ENCODE measurements at places on chromosomes 2 and 18. TPM values are rescaled to one million over a fixed set of nuclear protein-coding genes. Genes with fewer than 3 reads are reported as not detected.

DNA sequence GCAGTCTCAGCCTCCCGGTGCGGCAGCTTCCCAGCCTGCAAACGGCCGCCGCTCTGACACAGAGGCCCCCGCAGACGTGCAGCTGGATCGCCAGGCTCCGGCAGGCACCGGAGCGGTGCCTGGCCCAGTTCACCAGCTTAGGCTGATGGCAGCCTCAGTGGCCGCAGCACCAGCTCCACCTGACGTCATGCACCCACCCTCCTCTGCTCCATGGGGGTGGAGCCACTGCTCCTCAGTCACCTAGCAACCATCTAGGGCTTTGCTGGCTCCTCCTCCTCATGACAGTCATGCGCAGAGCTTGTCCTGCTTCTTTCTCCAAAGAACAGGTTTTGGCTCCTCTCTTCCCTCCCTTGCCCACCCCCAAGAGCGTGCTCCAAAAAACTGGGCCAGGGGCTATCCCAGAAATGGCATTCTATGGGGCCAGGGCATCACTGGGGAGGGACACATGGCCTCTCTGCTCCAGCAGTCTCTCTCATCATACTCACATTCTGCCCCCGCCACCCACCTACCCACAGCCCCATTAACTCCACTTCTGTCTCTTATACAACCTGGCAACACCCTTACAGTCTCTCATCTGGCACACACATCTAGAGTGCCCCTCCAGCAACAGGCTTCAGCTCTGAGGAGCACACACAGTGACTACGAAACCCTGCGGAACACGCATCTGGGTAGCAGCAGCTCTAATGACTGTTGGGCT lies 5.5 kb downstream of the DCTN1 start:
- peak; percentile 82 for DNase-seq

DNA sequence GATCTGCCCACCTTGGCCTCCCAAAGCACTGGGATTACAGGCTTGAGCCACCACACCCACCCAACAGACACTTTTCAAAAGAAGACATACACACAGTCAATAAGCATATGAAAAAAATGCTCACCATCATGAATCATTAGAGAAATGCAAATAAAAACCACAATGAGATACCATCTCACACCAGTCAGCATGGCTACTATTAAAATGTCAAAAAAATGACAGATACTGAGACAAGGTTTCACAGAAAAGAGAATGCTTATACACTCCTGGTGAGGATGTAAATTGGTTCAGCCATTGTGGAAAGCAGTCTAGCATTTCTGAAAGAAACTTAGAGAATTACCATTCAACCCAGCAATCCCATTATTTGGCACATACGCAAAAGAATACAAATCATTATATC lies 1947.2 kb downstream of the SUCLG1 start:
- no peak for DNase-seq

Gene NPPC
- total RNA-seq: 16.1 TPM

GRCh38 chr2:58862244-58862643 lies 621.1 kb upstream of the FANCL start:
- no peak for DNase-seq

Gene PDCD1
- 1.2 TPM for total RNA-seq

DNA sequence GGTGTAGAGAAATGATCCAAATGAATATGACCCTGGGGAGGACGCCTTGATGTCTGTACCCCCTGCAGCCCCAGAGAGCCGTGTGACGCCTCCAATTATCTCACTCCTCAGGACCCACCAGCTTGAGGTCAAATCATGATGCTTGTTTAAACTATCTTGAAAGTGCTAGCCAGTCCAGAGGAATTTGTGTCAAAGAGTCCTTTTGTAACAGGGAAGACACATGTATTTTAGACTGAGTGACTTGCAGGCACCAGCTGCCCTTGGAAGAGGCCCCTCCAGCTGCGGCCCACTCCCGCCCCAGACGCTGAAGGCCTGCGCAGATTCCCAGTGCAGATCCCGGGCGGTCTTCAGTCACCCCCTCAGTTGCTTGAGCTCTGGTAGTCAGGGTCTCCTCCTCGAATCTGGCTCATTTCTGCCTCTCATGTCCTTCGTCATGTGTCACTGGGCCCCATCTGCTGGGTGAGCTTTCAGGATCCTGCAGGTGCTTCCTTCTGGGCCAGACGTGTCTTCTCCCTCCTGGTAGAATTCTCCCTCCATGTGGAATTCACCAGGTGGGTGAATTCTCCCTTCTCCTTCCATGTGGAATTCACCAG lies 77.4 kb downstream of the RNF144A start:
- no peak for DNase-seq

Gene GALNT5
- total RNA-seq: 0.30 TPM

- no peak for DNase-seq
These were observed 118.6 kb downstream of the ANKRD44 start for GRCh38 chr2:197191940-197192322.

DNA sequence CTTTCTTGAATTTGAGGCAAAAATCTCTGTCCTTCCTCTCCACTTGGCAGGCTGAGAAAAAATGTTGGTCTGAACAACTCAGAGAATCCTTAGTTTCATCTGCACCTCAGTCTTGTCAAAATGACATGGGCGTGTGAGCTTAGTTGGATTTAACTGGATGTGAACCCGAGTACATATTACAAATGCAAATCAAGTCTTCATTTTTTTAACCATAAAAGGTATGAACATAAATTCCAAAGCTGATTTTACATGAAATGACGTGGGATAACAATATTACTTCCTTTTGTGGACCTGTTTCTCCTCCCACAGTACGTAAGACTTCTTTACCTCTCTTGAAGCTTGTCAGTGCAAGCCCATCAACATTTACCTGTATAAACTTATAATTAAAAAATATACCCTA lies 32.6 kb upstream of the RND3 start:
- no peak for DNase-seq

Gene CDK15
- 0.35 TPM for total RNA-seq

DNA sequence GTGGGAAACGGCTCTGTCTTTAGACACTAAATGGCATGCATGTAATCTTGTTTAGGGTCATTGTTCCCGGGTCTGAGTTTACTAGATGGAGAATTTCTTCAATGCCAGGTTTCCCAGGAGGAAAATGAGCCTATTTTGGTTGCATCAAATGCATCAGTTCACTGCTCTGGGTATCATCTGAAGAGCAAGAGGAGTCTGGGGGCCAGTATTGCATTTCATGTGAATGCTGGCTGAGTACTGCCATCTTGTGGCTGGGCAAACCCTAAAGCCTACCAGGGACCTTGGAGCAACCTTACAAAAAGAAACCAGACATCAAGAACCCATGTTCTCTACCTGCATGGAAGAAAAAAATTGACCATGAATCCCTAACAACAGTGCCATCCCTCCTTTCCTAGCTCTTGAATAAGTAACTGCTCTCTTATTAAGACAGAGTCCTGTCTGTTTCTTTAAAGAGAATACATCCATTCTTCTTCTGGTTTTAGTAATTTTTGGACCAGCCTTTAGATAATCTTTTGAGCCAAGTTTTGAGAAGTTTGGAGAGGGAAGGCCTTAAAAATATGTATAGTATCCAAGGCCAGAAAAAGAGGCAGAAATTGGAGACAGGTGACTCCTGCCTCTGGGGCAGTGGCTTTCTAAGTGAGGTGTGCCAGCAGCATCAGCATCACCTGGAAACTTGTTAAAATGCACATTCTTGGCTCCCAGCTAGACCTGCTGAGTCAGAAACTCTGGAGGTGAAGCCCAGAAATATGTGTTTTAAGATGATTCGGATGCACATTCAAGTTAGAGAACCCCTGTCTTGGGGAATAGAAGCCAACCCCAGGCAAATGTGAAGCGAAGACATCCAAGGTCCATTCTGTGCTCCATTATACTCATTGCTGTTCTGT lies 261.0 kb upstream of the CXCR4 start:
- DNase-seq: no peak

- DNase-seq: no peak
These were observed 29.7 kb downstream of the IKZF2 start for GRCh38 chr2:213121690-213122089.

Gene C2orf66
- not detected for total RNA-seq

- DNase-seq: no peak
These were observed 85.0 kb downstream of the TRIP12 start for GRCh38 chr2:229836847-229837246.

Gene TUBA3E
- total RNA-seq: 80.0 TPM

GRCh38 chr2:59538398-59538911 lies 1015.0 kb downstream of the BCL11A start:
- DNase-seq: no peak

DNA sequence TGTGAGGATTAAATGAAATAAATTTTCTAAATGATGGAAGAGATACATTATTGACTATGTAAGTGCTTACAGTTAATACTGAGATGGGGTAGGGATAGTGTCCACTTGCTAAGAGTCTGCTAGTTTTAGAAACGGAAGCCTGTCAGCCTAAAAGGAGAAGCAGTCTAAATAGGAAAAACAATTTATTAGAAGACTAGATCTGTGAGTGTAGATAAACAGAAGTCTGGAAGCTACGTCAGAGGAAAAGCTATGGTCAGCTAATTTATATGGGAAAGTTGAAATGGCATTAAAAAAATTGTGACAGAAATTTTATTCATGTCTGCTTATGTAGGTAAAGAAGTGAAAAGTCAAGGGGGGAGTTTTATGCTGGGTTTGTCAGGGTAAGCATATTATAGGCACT lies 1338.4 kb upstream of the CHAC2 start:
- DNase-seq: no peak

DNA sequence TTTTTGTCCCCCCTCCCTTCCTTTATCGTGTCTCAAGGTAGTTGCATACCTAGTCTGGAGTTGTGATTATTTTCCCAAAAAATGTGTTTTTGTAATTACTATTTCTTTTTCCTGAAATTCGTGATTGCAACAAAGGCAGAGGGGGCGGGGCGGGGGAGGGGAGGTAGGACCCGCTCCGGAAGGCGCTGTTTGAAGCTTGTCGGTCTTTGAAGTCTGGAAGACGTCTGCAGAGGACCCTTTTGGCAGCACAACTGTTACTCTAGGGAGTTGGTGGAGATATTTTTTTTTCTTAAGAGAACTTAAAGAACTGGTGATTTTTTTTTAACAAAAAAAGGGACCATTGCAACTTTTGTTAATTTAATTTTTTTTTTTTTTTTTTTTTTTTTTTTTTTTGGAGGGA lies 2.1 kb downstream of the SOX11 start:
- no peak for DNase-seq

GRCh38 chr2:71822463-71822862 lies 325.2 kb downstream of the CYP26B1 start:
- DNase-seq: no peak

Gene RAD51AP2
- total RNA-seq: 0.11 TPM

DNA sequence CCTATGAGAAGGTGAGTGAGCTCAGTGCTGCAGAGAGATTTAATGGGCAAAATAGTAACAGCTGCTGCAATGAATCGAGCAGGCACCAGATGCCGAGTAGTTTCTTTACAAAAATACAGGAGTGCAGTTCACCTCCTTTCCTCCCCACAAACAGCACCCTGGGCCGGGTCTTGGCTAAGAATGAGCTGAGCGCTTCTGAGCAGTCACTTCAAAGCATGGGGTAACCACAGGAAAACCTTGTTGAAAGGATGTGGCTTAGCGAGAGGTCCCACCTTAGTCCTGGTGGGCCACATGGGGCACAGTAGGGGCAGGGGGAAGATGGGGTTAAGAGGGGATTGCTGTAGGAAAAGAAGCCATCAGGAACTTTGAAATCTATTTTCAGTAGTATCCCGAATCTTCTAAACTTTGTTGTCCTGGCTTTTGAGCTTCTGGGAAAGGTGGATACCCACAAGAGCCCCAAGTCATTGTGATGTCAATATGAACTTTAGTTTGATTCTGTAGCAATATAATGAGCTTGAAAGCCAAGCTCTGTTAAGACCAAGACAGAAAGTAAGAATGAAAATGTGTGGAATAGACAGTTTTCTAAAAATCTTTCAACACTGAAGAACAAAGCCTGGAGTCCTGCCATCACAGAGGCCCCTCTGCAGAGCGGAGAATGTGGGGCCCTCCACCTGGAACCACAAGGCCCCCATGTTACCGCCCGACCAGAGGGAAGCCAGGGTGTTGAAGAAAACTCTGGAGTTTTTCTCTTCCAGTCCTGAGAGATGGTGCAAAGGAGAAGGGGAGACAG lies 101.0 kb upstream of the ZNF236 start:
- DNase-seq: no peak

DNA sequence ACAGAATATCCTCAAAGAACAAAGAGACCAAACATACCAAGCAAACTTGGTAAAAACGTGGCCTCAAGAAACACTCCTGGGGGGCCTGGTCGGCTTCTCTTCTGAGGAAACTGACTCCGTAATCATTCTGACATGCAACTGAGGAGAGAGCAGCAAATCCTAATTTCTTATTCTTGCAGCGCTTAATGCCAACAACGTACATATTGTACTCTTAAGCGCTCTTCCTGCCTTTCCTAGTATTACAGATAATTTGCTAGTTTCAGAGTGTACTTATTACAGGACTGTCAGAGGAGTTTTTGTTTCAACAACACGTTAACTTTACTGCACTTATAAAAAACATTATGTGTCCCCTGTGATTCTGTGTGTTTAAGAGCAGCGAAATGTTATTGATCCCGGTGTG lies 64.9 kb downstream of the ZNF521 start:
- DNase-seq: no peak

- DNase-seq: no peak
These were observed 8.3 kb upstream of the POMC start for GRCh38 chr2:25176541-25177181.

Gene LINC00305
- total RNA-seq: not detected

Gene KCNK3
- total RNA-seq: 4.5 TPM

- no peak for DNase-seq
These were observed 447 bp downstream of the RETSAT start for GRCh38 chr2:85353876-85354285.

- DNase-seq: no peak
These were observed 37.8 kb upstream of the TMEM182 start for GRCh38 chr2:102724016-102724490.

DNA sequence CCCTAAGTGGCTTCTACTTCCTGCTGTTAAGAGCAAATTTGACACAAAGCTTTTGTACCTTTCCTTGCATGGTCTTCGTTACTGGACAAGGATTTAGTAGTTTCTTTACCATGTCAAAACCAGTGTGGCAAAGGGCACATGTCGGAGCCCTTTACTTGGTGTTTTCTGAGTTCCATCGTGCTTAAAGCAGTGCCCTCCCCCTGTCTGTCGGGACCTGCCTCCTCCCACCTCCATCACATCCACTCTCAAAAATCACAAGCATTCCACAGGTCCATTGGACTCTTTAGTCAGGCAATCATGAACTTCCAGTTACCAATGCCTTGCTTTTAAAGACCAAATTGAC lies 763 bp downstream of the CCDC141 start:
- no peak for DNase-seq

Gene MEP1B
- total RNA-seq: not detected

Gene HJURP
- total RNA-seq: 0.41 TPM

GRCh38 chr2:44599130-44599529 lies 237.4 kb downstream of the CAMKMT start:
- no peak for DNase-seq

Gene SP140
- total RNA-seq: 0.32 TPM

Gene VIT
- 21.6 TPM for total RNA-seq

Gene TXNDC2
- not detected for total RNA-seq

Gene CAPN13
- not detected for total RNA-seq

- DNase-seq: no peak
These were observed 42.9 kb upstream of the SPHKAP start for GRCh38 chr2:228224410-228224809.

DNA sequence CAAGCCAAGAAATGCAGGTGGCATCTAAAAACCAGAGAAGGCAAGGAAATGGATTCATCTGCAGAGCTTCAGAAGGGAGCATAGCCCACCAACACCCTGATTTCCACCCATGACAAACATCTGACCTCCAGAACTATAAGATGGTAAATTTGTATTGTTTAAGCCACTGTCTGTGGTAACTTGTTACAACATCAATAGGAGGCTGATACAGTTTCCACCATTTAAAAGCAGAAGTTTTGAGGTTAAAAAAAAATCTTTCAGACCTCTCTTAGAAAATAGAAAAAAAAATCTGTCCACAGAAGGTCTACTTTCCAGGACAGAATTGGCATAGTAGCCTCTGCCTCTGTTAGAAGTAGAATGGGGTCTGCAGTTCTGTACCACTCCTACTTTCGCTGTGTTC lies 37.2 kb downstream of the SLC40A1 start:
- no peak for DNase-seq
